ENCODE measurements at places on chromosomes 13 and 19.

- DNase-seq: no peak
Observed at GRCh38 chr19:34284505-34284904, 30.2 kb downstream of the GARRE1 start.

GRCh38 chr19:17647071-17648020, 40.8 kb downstream of the UNC13A start:
- DNase-seq: no peak

DNA sequence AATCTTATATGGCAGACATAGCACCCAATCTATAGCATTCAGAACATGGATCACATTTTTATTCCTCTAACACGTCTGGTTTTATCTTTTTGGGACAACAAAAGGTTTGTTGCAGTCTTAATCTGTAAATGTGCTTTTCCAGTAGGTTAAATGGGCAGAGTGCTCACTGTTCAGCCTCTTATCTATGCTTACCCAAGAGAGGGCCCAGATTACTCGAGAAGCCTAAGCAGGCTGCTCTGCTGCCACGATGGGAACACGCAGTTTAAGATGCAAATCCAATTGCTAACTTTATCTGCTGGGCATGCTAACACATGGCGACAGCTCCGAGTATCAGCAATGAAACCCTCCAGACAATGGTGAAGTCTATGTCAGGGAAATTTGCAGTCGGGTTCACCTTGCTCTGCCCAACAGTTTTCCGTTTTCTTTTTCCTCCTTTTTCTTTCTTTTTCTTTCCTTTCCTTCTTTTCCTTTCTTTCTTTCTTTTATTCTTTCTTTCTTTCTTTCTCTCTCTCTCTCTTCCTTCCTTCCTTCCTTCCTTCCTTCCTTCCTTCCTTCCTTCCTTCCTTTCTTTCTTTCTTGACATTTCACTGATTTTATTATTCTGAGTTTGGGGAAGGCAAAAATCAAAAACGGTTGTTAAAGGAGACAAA, 115.3 kb downstream of the RBM26 start:
- DNase-seq: no peak

- peak; percentile 60 for DNase-seq
Observed at GRCh38 chr19:31448221-31448657, 99.0 kb upstream of the TSHZ3 start.

- DNase-seq: peak; percentile 98
Observed at GRCh38 chr19:49580264-49581006, at the start of gene NOSIP. Gene NOSIP, minus strand, starts transcription at chr19:49580556. Its CDS starts 19,865 bp downstream, at chr19:49560691.

DNA sequence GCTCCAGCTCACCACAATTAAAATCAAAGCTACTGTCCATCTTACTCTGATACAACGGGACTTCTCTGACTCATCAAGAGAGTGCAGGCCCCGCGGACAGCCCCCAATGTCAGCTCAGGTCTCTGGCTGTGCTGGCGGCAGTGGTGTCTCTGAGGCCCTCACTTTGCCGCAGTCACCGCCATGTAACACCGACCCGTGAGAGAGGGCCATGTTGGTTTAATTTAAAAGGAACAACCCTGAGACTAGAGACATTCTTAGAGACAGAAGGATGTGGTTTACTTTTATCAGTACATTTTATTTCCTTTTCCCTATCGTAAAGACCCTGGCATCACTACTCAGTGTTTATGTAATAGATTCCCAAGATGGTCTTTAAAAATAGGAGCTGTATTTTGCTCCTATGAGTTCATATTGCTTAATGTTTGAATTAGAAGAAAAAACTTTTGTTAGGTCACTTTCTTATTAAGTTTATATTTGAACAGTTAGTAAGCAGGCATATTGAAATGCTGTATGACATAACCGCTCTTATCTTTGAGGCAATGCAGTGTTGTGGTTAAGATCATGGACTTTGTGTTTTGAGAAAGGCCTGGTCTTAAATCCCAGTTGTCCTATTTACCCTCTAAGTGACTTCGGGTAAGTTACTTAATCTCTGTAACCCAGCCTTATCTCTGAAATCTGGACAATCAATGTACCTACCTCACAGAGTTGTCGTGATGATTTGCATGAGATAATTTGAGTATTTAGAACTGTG, 23.4 kb downstream of the DGKH start:
- no peak for DNase-seq

DNA sequence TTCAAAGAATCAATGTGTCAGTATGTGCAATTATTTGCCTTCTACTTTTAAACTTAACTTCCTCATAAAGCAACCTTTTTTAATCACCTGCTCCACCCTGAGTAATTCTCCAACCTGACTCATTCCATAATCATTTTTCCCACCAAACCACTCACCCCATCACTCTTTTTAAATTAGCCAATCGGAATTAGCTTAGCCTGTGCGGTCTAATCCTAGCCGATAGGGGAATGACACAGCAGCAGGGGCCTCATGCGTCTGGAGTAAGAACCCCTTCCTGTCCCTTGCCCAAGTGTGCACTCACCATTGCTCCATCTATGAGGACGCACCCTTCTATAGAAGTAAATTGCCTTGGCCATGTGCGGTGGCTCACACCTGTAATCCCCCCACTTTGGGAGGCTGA, 27.4 kb upstream of the ZNF83 start:
- DNase-seq: peak; percentile 15

GRCh38 chr19:55579766-55580621, 654 bp downstream of the ZNF579 start:
- peak; percentile 63 for DNase-seq

GRCh38 chr13:101706651-101707050, 254.2 kb downstream of the ITGBL1 start:
- DNase-seq: peak; percentile 5

GRCh38 chr13:40626561-40626960, 39.9 kb downstream of the FOXO1 start:
- DNase-seq: no peak

- DNase-seq: no peak
Observed at GRCh38 chr13:36212789-36213188, 1.6 kb downstream of the SOHLH2 start.

GRCh38 chr13:40488869-40489391, 177.5 kb downstream of the FOXO1 start:
- no peak for DNase-seq

DNA sequence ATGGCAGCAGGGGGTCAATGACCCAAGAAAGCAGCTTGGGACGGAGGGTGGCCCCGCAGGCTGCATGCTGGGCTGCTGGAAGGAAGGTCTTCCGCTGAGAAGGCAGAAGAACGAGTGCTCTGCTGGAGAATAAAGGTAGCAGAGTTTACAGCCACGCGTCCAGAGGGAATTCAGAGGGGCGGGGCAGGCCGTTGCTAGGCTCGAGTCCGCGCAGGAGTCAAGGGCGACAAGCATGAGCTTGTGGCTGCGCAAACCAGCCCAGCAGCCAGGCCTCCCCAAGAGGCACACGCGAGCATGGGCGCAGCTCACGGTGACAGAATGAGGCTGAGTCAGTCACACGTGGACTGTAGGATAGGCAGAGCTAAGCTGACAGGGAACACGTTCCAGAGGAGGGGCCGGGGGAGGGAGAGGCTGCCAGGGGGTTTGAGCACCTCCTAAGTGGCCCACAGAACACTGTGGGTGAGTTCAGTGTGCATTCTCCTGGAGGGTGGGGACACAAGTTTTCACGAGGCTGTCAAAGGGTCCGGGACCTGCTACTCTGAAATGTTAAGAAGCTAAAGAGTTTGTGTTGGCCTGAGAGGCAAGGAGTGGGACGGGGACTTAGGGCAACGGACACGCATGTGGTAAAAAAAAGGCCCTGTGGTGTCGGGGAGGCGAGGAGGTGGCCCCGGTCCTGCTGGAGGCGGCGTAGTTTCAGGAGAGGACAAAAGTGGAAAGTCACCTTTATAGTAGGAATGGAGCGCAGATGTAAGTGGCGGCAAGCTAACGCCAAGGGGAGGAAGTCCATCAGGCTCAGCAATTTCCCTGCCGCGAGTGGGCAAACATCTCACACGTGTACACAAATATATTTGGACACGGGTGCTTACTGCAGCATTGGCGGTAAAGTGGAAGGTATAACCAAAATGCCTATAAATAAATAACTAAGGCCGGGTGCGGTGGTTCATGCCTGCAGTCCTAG, 17.7 kb downstream of the RFX2 start:
- DNase-seq: peak; percentile 94

DNA sequence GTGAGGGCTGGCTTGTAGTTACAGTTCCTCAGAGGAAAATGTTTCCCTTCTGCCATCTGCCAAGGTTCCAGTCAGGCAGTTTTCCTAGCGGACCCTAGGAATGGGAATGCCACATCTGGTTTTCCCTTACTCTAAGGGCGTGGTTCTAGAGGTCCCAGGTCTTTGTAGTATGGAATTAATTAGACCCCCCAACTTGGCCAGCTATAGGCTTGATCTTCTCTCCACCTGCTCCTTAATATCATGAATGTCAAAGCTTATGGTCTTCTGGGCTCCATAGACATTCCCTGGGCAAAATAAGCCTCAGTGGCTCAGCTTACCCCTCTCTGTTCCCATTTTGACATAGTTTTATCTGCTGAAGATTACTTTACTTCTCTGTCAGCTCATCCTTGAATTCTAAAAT, 70.0 kb downstream of the ZNF568 start:
- no peak for DNase-seq

GRCh38 chr13:37113534-37113933, 8.1 kb upstream of the CSNK1A1L start:
- DNase-seq: no peak

GRCh38 chr19:54208784-54209057, 8.1 kb downstream of the RPS9 start:
- no peak for DNase-seq

DNA sequence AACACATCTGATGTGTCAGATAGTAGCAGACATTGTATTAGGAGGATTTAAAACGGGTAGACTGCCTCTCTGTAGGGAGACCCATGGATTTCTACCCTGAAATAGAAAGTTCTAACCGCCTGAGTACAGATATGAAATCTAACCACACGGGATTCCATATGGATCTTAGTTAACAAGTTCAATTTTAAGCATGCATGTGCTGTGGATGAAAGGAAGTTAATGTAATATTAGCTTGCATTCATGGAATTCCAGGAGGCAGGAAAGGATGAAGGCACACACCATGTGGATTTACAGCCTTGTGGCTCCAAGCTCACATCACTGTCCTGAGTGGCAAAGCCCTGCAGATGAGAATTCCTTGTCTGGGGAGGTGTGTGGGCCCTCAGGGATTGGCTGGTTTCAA, 120.6 kb upstream of the IRS2 start:
- DNase-seq: no peak

Data from hepatocyte (in vitro differentiated cells).